Gastrocnemius medialis (tissue), 4 donors: ENCODE measurements at places on chromosomes 6 and 20. TPM values are rescaled to one million over a fixed set of nuclear protein-coding genes. Genes with fewer than 3 reads are reported as not detected.

The SEL1L2 gene
- not detected for total RNA-seq

The SLC22A3 gene
- total RNA-seq: 54.6 TPM

GRCh38 chr6:63759605-63760105 is 124.1 kb downstream of the PHF3 start:
- no peak for DNase-seq
- H3K4me1 ChIP-seq: peaks cover 10% of the 10 kb centered on the region
- H3K27ac ChIP-seq: no peak overlapping the region
- H3K36me3 ChIP-seq: no peaks in the 10 kb centered on the region
- no peak overlapping the region for H3K4me3 ChIP-seq

GRCh38 chr6:41673704-41674000 is 35.4 kb downstream of the MDFI start:
- H3K27ac ChIP-seq: no peak overlapping the region
- no peaks in the 10 kb centered on the region for H3K27me3 ChIP-seq
- H3K4me1 ChIP-seq: no peaks in the 10 kb centered on the region
- DNase-seq: no peak
- no peaks in the 10 kb centered on the region for H3K36me3 ChIP-seq

- H3K27ac ChIP-seq: no peak overlapping the region
- no peaks in the 10 kb centered on the region for H3K36me3 ChIP-seq
- H3K27me3 ChIP-seq: no peaks in the 10 kb centered on the region
- no peak for DNase-seq
- H3K4me1 ChIP-seq: no peaks in the 10 kb centered on the region
Measured at GRCh38 chr6:103000688-103001087, 1607.2 kb downstream of the GRIK2 start.

DNA sequence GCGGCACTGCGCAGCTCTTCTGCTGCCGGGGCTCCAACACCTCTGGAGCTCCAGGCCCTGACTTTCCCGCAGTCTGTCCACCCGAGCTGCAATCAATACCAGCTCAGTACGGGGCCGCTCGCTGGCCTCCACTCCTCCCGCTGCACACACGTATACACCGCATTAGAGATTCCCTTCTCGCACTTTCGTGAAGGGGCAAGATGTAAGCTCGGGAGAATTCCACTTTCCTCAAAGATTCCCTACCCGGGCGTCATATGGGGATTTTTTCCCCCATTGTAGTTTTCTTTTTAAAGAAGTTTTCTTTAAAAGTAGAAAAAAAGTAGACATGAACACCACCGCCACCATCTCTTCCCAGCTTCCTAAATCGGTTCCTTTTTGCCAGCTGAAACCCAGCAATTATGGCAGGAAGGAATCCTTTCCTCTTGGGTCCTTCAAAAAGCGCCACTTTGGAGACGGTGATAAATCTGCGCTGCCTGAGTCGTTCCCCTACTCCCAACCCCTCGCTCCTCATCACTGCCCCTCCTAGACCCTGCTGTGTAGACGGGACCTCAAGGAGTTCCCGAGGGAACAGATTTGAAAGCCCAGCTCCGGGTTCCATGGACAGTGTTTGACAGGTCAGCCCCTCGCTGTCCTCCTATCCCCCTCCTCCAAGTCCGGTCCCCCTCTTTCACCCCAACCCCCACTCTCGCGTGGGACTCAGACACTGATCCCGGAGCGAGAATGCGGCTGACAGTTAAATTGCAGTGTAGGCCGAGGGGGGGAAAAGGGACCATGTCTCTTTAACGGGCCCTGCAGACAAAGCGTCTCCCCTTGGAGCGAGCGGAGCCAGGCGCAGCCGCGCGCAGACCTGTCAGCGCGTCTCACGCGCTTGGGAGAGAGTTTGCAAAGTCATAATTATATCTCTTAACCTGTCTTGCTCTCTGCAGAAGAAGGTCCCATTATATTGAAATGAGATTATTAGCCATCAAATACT is 39.5 kb downstream of the NCR2 start:
- H3K4me1 ChIP-seq: peaks cover 23% of the 10 kb centered on the region
- no peak overlapping the region for H3K27ac ChIP-seq
- peaks cover 68% of the 10 kb centered on the region for H3K27me3 ChIP-seq
- H3K4me3 ChIP-seq: peak overlapping the region; percentile 37

- no peak overlapping the region for H3K4me3 ChIP-seq
- DNase-seq: no peak
- H3K27ac ChIP-seq: peak overlapping the region; percentile 79
- no peaks in the 10 kb centered on the region for H3K27me3 ChIP-seq
- H3K4me1 ChIP-seq: peaks cover 23% of the 10 kb centered on the region
Measured at GRCh38 chr6:57262901-57263694, 41.0 kb upstream of the RAB23 start.
